ENCODE measurements at places on chromosomes 13 and 19.

DNA sequence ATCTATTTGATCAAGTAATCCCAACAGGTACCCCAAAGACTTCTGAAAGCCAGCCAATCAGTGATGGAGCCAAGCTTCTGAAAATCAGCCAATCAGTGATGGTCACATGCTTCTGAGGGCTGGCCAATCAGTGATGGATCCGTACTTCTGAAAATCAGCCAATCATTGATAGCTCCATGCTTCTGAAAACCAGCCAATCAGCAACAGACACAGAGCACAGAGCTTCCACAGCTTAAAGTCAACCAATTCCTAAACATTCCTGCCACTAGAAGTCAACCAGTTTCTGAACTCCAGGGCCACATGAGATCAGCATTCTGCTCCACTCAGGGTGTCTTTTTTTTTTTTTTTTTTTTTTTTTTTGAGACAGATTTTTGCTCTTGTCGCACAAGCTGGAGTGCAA, 8.2 kb upstream of the HSD17B14 start:
- no peak for DNase-seq

DNA sequence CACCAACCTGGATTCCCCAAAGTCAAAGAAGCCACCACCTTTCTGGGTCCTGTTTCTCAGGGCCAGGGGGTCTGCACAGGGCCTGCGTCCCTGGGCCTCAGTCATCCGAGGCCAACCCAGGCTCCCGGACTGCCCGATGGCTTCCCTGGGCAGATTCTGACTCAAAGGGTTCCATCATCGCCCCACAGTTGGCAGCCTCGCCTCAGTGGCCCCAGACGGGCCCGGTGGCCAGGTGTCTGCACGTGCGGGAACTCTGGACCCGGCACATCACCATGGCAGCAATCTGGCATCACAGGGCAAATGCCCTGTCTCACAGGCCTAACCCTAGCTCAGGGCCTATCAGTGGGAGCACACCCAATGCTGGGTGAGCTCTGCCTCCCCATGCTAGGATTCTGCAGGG, 2.9 kb downstream of the IGFL1 start:
- no peak for DNase-seq

DNA sequence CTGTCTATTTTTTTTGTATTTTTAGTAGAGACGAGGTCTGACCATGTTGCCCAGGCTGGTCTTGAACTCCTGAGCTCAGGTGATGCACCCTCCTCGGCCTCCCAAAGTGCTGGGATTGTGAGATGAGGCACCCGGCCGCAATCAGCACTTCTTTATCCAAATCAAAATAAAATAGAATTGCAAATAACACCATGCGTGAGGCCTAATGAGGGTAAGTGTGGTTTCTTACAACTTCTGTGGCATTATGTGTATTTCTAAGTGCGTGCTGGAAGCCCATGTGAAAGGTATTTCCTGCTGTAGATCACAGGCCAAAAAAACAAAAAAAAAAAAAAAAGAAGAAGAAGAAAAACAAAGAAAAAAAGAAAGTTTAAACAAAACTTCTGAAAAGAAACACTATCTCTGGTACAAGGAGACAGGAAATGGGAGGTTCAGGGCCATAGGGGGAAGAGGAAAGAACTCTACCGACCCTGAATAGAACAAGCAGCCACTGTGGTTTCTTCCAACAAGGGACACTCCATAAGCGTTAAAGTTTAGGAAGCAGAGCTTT, 3.0 kb upstream of the GRAMD1A start:
- no peak for DNase-seq

DNA sequence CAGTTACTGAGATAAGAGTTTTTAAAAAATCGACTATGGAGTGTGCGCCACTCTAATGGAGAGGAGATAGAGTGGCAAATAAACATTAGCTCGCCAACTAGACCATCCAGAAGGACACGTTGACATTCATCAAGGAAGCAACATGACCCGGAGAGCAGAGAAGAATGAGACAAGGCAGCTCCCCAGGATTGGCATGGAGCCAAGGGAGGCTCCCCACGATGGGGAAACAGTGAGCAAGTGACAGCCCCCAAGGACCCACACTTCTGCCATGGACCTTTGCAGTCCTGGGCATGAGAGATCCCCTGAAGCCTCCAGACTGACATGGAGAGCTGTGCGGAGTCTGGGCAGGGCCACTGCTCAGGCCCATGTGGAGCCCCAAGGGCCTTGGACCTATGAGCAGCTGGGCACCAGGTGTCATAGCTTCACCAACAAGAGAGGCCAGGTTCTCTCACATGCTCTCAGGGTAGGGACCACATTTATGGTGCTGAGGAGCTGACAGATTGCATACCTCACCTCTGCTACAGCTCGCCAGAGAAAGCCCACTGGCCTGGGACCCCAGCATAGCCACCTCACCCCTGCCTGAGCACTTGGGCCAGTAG, 6.7 kb downstream of the SIGLEC6 start:
- DNase-seq: no peak

DNA sequence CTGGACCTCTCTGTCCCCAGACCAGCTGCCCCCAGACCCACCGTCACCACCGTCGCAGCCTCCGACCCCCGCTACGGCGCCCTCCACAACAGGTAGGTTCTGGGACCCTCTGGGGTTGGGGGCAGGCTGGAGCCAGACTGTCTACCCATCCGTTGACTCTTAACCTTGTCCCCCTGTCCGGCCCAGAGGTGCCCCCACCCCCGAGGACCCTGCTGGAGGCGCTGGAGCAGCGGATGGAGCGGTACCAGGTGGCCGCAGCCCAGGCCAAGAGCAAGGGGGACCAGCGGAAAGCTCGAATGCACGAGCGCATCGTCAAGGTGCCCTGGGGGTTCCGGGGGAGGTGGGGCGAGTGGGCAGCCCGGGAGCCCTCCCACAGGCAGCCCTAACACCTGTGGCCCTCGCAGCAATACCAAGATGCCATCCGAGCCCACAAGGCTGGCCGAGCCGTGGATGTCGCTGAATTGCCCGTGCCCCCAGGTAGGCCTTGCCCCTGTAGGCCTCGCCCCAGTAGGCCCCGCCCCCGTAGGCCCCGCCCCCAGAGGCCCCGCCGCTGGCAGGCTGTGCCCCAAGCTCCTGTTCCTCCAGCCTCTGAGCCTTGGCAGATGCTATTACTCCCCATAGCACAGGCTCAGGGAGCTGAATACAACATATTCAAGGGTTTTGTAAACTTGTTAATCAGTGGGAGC, 12.9 kb downstream of the CC2D1A start:
- DNase-seq: no peak

DNA sequence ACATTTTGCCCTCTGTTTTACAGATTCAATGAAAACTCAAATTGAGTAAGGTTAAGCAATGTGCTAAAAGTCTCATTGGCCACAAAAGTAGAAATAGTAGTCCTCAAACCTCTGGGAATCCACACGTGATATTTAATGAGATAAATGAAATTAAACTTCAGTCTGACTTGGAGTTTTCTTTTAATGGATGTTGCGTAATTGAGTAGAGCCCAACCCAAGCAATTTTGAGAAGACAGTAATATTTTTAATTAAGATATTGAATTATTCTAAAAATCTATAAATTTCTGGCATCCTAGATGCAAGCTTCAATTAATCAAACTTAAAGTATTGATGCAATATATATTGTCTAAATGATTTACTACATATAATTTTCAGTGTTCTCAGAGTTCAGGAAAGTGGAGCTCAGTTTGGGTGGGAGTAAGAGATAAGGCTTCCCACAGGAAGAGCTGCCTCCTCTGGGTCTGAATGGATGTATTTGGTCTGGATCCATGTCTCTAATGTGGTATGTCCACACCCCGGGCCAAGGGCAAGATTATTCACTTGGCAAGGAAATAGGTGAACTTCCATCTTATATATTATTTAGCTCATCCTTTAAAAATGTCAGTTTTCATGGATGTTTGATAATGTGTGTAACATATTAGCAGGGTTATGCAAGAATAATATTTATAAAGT, 6.9 kb downstream of the MBNL2 start:
- DNase-seq: no peak

GRCh38 chr19:38152461-38153379, 71.3 kb downstream of the DPF1 start:
- no peak for DNase-seq

Measured in suppressor macrophage (primary cell).